ENCODE measurements at places on chromosomes 16 and 17.
A peak's percentile ranks its signal among the peaks of the same experiment; 100 is the strongest.

DNA sequence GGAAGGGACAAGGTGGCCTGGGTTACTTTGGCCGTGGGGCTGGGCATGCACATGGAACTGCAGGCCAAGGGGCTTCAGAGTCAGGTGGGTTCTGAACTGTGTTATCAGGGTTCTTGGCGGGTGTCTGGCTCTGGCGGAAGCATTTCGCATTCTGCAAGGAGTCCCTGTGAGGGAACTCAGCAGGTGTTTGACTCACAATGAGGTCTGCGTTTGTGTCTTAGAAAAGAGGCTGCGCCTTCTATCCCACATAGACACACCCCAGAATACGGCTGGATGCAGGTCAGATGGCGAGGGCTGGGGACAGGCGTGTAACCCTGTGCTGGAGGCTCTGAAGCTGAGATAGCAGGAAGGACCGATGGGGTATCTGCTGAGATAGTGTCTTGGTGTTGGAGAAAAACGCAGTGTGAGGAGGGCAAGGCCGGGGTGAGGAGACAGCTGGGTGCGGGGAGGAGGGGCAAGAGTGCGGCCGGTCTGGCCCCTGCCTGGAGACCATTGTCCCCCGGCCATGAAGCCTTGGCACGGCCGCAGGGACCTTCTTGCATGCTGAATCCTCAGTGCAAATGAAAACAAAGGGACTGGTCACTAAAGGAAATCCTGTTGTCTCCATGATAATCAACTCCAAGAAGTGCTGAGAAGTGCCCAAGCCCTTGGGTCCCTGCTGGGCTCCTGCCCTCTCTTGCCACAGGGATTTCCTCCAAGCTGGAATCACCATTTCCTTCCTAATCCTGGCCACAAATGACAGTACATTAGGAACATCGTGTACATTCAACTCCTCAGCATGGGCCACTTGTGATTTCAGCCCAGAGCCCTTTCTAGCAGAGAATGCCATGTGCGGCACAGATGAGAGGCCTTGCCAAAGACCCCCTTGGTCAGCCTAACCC is 22.8 kb upstream of the MTSS2 start:
- no peak for DNase-seq

DNA sequence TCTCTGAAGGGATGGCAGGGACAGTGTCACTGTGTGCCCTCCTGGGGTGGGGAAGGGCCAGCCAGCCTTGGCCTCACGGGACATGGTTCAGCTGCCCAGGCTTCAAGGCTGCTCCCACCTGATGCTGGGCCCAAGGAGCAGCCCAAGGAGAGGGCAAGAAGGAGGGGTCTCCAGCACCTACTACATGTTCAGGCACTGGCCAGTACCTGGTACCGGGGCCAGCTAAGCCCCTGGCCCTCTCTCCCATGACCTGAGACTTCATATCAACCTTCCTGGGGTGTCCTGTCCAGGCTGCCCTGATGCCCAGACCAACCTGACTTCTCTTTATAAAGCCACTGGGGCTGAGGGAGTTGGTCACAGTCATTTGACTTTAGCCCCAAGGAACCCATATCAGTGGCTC is 1.3 kb downstream of the USH1G start:
- no peak for DNase-seq

GRCh38 chr16:81526935-81527334 is 82.3 kb downstream of the CMIP start:
- DNase-seq, result peak; percentile 74

DNA sequence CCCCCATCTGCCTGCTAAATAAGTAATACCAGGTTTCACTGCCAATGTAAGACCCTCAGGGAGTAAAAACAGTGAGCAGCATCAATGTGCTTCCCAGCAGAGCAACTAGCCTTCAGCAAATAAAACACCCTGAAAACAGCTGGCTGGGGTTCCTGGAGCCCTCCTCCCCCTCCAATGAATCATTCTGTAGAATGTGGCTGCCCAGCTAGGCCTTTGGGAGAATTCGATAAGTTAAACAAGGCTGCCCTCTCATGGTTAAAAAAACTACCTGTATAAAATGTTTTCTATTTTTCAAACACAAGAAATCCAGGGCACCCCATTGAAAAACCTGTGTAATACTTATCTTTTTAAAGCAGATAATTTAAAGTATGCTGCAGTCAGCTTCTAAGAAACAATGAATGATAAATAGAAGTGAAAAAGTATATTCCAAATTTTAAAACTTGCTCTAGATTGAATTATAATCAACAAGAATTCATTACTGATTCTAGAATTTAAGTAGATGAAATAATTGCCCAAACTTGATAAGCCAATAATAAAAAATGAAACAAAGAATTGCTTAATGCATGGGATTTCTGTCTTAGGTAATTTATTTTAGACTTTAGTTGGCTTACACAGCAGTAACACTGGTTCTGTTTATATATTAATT is 9.4 kb upstream of the TOM1L1 start:
- peak; percentile 74 for DNase-seq

GRCh38 chr17:77549726-77550366 is 408.7 kb upstream of the TNRC6C start:
- no peak for DNase-seq

- no peak for DNase-seq
Measured at GRCh38 chr17:58991718-58992331, 114.9 kb downstream of the TRIM37 start.

GRCh38 chr17:79393358-79394052 is 217.3 kb downstream of the RBFOX3 start:
- DNase-seq, result peak; percentile 54

GRCh38 chr17:47935961-47936360 is 5.4 kb upstream of the PNPO start:
- DNase-seq, result peak; percentile 58

GRCh38 chr17:30824002-30824355 is 513 bp downstream of the CRLF3 start:
- DNase-seq, result no peak

GRCh38 chr17:27540318-27541101 is 84.3 kb downstream of the KSR1 start:
- DNase-seq, result peak; percentile 97

GRCh38 chr17:47162013-47162622 is 27.0 kb downstream of the CDC27 start:
- no peak for DNase-seq

GRCh38 chr17:76989519-76989918 is 121.3 kb downstream of the MGAT5B start:
- DNase-seq, result no peak

- DNase-seq, result no peak
Measured at GRCh38 chr17:72804949-72805707, 287.4 kb downstream of the SLC39A11 start.

DNA sequence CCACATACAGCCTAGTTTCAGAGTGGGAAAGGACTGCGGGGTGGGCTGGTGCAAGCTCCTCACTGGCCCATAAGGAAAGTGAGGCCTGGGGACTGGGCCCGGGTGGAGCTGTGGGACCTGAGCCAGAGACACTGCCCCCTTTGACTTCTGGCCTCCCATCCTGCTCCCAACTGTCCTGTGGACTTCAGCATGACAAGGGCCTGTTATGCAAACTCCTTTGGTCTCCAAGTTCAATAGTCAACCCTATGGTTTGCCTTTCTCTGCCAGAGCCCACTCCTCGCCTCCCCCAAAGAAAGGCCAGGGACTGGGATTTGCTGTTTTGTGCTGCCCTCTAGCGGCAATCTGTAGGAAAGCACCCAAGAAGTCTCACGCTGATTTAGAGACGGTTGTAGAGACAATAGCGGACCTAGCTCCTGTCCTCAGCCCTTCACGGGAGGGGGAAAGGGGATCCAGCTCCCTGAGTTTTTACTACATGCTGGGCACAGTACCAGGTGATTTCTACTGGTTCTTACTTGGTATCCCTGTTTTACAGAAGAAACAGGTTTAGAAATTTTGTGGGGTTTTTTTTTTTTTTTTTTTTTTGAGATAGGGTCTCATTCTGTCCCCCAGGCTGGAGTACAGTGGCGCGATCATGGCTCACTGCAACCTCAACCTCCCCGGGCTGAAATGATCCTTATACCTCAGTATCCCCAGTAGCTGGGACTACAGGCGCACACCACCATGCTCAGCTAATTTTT is 1.2 kb upstream of the TLCD3B start:
- DNase-seq, result peak; percentile 71

DNA sequence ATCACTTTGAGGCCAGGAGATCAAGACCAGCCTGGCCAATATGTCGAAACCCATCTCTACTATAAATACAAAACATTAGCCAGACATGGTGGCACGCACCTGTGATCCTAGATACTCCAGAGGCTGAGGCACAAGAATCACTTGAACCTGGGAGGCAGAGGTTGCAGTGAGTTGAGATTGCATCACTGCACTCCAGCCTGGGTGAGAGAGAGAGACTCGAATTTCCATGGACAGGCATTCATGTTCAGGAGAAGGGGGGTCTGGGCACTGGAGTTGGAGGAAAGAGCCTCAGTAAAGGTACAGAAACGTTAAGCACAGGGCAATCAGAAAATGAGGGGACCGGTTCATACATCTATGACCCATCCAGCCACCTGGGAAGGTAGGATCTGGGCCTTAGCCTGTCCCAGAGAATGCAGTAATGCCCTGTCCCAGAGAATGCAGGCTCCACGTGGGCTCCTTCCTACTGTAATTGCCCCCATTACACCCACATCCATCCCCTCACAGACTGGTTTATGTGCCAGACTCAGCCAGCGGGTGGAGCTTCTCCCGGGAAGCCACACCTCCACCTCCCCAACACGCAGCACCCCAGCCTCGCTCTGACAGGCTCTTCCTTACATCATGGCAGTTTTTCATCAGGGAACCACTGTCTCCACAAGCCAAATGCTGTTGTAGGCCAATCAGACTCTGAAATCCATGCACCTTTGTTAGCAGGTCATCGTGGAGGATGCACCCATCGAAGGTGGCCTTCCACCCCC is 21.6 kb upstream of the ARL4D start:
- no peak for DNase-seq

GRCh38 chr17:43665084-43665936 is 3.6 kb upstream of the MEOX1 start:
- no peak for DNase-seq

DNA sequence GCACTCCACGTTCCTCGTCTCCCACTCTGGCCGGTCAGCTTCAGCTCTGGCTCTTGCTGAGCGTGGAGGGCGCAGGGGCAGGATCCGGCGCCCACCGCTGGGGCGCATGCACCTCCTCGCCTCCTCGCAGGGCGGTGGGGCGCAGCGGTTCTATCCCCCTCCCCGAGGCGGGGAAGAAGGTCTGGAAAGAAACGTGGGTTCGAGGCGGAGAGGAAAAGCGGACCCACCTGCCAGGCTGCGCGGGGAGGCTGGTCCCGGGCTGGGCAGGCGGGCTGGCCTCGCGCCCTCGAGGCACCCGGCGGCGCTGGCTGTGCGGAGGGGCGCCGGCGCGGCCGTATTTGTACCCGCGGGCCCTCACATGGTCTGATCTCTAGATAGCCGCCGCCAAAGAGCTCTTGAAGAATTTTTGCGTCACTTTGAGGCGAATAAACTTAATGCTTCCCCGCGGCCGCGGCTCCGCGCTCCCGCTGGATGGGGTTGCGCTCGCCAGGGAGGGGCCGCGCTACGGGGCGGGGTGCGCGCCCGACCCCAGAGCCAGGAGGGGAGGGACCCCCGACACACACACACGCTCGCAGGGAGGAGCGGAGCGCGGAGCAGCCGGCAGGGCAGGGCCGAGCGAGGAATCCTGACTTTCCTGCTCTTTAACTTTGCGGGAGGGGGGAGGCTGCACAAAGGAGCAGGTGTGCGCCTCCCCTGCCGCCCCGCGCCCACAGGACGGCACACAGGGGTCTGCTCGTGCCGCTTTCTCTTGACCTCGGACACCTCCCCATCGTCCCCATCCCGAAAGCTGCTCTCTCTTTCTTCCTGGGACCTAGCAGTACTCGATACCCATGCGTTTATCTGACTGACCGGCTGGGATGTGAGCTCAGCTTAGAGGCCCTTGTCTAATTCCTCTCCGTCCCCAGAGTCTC is at the start of gene SLC6A4:
Gene SLC6A4 (minus strand): TSS at position 312 of the 911 bp plus-strand sequence. CDS start 13,739 bp downstream, outside the sequence.
- DNase-seq, result no peak

DNA sequence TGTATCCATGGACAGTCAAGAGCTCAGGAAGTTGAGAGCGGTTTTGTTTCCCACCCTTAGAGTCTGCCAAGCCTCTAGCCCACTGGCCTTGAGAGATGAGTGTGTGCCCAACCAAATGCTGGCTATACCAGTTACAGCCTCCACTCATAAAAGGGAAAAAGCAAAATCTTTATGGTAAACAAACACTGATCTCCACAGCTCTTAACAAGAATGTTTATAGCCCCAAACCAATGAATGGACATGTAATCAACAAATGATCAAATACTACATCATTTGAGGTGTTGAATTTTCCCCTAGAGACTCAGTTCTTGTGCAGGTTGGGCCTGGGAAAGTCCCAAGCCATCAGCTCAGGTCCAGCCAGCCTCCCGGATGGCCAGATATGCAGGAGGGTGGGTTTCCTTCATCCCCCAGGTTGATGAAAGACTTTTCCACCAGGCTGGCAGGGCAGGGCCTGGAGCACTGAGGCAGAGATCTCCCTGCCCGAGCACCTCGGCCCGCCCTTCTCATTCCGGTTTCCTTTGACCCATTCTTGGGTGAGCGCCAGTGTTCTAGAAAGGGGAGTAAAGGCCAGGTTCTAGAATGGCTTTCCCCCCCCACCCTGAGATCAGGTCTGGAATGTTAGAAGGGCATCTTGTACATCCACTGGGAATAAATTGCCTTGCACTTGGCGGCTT is 3.9 kb upstream of the EFTUD2 start:
- DNase-seq, result no peak

- DNase-seq, result no peak
Measured at GRCh38 chr17:48622857-48623256, 3.3 kb downstream of the HOXB9 start.

DNA sequence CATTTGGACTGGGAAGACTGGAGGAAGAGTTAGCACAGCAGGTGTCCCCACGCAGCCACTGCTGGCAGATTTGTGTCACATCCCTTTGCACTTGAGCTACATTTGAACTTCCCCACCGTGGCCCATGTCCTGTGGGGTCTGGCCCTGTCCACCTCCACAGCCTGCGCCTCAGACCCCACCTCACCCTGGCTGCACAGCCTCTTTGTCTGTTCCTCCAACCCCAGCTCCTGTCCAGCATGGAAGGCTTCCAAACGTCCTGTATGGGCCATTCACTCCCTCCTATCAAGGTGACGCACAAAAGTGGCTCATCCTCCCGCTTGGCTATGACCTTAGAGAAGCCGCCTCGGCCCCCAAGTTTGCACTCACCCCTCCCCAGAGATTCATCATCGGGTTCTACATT is 200.6 kb downstream of the FOXL1 start:
- DNase-seq, result no peak

DNA sequence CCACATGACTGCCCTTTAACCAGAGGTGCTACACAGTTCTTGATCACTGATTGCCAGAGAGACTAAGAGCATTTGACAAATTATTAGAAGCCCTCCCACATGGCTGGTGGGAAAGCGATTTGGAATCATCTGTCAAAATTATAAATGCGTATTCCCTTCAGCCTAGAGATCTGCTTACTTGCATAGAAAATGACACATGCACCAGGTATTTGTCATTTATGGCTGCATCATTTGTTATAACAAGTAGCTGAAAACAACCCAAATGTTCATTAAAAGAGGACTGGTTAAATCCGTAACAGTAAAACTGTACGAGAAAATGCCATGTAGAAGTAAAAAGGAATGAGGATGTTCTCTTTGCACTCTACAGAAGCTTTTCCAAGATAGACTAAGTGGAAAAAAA is 21.4 kb downstream of the BCO1 start:
- DNase-seq, result no peak
